Cardiac fibroblast (primary cell): ENCODE measurements at places on chromosomes 6 and 20.

DNA sequence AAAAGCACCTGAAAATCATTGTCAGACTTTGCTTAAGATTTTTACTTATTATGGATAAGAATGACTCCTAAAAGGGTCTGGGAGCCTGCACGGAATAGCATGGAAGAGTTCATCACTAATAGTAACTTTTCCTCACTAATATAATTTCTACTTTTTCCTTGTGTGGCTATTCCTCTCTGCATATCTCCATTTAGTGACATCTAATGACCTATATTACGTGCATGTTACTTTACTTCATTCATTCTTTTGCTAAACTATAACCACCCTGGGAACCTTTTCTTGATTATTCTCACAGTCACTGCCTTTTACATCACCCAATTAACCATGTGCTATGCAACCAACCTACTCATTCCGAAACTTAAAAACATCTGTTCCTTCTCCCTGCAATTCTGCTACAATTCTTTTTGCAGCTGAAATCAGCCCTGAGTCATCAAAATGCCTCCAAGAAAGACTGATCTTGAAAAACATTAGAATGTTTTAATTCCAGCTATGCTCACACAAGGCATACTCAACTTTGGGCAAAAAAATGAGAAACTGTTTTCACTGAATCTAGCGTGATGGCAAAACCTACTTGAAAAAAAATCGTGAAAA lies 313.3 kb downstream of the RNGTT start:
- DNase-seq, result peak; percentile 60

- no peak for DNase-seq
Measured at GRCh38 chr6:128666405-128666804, 146.0 kb upstream of the PTPRK start.

- no peak for DNase-seq
Measured at GRCh38 chr6:52059821-52060220, 27.6 kb downstream of the PKHD1 start.

GRCh38 chr6:44737829-44738528 lies 350.5 kb downstream of the CDC5L start:
- DNase-seq, result no peak

- DNase-seq, result no peak
Measured at GRCh38 chr6:12645941-12646340, 70.6 kb upstream of the PHACTR1 start.

- DNase-seq, result peak; percentile 97
Measured at GRCh38 chr20:47317127-47317895, 39.2 kb downstream of the ZMYND8 start.

GRCh38 chr6:37942606-37943376 lies 123.3 kb downstream of the ZFAND3 start:
- no peak for DNase-seq

- peak; percentile 87 for DNase-seq
Measured at GRCh38 chr20:36017048-36017951, 48.9 kb downstream of the CNBD2 start.

GRCh38 chr20:14801591-14802325 lies 464.3 kb upstream of the FLRT3 start:
- DNase-seq, result no peak

DNA sequence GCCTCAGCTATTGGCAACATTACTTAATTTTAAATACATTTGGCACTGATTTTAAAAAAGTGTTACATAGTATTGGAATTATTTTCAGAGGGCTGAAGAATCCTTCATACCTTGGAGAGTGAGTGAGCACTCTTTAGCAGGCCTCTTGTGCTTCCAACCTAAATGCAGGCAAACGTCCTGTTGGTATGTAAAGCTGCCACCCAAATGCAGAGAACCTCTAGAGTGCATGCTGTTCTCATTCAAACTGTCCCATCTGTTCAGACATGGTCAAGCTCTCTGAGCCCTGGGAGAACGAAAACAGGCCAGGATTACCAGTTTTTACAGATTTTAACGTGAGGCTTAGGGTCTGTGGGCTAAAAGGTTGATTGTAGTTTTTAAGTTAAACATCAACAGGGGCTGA lies 378.0 kb upstream of the FLRT3 start:
- DNase-seq, result no peak

- no peak for DNase-seq
Measured at GRCh38 chr6:89542866-89543265, 95.7 kb downstream of the LYRM2 start.

GRCh38 chr6:105453968-105454367 lies 51.1 kb upstream of the PREP start:
- no peak for DNase-seq

DNA sequence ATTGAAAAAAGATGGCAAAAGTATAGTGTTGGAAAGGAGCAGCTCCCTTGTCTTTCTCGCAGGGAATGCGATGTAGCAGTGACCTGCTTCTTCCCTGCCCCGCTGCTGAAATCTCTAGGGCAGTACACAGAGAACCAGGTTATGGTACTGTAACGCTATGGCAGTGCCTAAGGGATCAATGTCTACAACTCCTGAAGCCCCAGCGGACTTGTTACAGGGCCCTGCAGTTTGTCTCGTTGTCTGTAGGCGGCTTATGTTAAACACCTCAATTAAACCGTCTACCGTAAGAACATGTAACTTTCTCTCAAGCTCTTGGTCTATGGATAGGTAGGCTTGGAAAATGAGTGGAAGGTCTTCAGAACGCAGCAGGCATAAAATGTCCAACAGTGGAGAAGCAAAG lies 44.8 kb upstream of the SLC17A4 start:
- no peak for DNase-seq

DNA sequence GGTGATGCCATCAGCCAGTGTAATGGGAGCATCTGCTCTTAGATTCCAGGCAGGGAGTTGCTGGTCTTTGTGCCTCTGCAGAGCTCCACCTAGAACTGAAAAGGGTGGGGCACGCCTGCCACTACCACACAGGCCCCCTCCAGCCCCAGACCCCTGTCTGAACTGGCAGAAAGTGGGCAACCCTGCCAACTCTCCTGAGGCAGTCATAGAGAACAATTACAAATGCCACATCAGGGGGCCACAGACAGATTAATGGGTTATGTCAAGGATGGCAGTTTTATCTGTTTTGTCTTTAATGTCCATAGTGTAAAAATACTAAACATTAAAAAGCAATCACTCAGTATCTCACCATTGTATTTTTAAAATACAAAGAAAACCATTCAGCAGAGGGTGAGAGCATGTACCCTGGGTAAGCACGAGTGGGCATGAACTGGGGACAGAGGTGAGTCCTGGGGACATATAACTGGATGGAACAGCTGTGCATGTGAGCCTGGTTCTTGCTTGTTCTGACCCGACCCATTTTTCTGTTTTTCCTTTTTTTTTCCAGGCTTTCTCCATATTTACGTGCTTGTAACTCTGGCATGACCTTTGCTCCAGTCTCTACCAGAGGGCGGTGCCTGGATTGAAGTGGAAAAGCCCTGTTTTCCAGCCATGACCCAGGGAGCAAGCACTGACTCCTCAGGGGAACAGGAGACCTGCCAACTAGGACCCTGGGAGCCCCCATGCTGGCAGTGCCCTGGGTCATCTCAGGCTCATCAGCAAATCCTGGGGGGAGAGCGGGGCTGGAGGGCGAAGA lies 8.2 kb downstream of the TRAF3IP2 start:
- DNase-seq, result no peak

GRCh38 chr6:52661551-52661950 lies 9.4 kb upstream of the TMEM14A start:
- no peak for DNase-seq

DNA sequence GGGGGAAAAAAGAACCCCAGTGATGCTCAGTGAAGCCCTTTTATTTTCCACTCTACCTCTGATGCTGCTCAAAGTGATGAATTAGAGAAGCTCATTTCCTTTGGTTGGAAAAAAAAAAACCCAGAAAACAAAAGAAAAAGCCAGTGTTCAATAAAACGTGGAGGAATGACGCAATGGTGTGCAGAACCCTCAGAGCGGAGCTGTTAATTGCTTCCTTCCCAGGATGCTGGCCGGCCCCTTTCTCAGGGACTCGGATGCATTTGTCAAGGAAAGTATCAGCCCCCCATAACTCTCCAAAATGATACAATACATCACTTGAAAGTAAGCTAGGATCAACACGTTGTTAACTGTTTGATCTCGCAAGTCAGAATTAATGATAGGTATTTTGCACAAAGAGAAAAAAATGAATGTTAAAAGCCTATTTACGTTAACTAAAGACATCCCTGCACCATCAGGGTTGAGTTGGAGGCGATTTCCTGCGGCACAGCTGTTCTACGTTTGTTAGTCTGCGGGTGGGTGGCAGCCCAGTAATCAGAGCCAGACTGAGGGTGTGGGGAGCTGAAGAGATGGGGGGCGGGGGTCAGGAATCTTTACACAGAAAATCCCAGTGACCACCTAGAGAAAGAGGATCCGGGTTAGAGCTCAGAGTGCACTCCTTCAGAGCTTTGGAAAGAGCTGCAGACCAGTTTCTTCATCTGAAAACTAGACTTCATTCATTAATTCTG lies 132.4 kb downstream of the BMP7 start:
- DNase-seq, result no peak

DNA sequence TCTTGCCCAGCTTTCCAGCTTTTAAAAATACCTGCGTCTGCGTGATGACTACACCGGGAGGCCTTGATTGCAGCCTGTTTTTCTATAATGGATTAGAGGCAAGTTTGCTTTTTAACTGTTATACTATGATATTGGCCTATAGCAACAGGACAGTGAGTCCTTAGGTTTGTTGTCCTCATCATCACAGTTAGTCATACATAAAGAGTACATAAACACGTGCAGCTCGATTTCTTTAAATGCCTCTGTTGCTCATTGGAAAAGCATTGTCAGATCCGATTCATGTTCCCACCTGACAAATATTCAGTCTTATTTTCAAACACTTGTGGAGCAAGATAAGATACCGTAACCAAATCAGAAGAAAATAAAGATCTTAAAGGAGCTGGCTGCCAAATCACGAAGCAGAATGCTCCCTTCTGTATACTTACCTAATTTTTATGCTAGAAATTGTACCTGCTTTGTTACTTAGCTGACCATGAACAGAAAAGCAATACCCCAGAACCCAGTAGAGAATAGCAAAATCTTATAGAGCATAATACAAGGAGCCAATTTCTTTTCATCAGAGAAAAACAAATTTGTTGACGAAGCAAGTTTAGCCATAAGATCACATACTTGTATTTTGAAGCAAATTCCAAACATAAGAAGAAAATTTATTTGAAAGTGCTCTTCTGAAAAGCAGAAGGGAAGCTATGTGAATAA lies 100.4 kb downstream of the TMEM200A start:
- DNase-seq, result no peak

DNA sequence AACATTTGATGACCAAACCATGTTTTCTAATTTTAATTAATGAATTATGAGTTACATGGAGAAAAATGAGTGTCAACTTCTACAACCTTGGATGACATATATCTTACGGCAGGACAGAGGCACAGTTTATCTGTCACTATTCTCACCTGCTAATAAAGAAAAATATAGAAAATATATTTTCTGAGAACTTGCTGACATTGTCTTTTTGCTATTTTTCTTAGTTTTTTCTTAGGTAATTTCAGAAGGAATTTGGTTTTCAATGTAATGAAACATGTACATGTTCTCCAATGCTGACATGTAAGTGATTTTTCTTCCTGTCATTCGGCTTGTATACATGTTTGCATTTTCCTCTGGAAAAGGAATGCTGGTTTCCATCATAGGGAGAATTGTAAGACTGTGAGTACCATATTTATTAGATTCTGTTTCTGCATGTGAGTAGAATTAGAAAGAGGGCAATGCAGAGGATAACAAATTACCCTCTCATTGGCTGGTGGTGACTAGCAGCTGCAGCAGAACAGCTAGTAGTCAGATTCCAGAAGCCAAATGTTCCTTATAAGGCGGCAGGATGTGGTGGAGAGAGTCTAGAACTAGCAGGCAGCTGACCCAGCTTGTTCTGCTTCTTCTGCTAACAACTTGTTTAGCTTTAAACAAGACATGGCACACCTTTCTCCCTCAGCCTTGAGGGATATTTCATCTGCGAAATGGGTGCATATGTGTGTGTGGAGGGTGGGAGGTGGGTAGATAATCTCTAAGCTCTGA lies 132.8 kb upstream of the SPACA1 start:
- DNase-seq, result peak; percentile 16

- peak; percentile 47 for DNase-seq
Measured at GRCh38 chr20:23331450-23332350, 18.9 kb upstream of the NXT1 start.
